Bronchus fibroblast of lung (primary cell): ENCODE measurements at places on chromosomes 1 and 21. TPM values are rescaled to one million over a fixed set of nuclear protein-coding genes. Genes with fewer than 3 reads are reported as not detected.

Gene MAP10
- total RNA-seq = 1.9 and 2.2 TPM in 2 replicates

Gene PRPF38B
- total RNA-seq = 8.9 and 9.9 TPM in 2 replicates

Gene HSD11B1
- total RNA-seq = 16.6 and 20.5 TPM in 2 replicates

Gene COL8A2
- 1.3 TPM in 2 replicates for total RNA-seq

Gene HLX
- 8.9 and 10.6 TPM in 2 replicates for total RNA-seq

Gene ADORA3
- total RNA-seq = not detected in 2 replicates

Gene EXTL1
- total RNA-seq = 0.30 and 0.34 TPM in 2 replicates

Gene LAPTM5
- total RNA-seq = not detected in 2 replicates

Gene ITLN1
- total RNA-seq = not detected in 2 replicates

Gene HFM1
- 0.34 and 1.0 TPM in 2 replicates for total RNA-seq

Gene NPPA
- not detected in 2 replicates for total RNA-seq

Gene FABP3
- total RNA-seq = 209 and 250 TPM in 2 replicates

Gene RPE65
- not detected in 2 replicates for total RNA-seq

Gene LCE2A
- not detected in 2 replicates for total RNA-seq

Gene CD84
- total RNA-seq = not detected in 2 replicates

Gene RNU1-1
- under 0.01 TPM in 1 of 2 replicates, not detected in the other for total RNA-seq

Gene RNF186
- not detected in 2 replicates for total RNA-seq

Gene SERPINC1
- 0.15 TPM in 1 of 2 replicates, not detected in the other for total RNA-seq

Gene SAMSN1
- total RNA-seq = not detected in 2 replicates

Gene NUDT4B
- 10.3 and 11.0 TPM in 2 replicates for total RNA-seq

Gene EPHA2
- 27.9 and 29.8 TPM in 2 replicates for total RNA-seq

Gene MRPS21
- total RNA-seq = 74.6 and 85.2 TPM in 2 replicates

Gene GPX7
- total RNA-seq = 52.2 and 55.5 TPM in 2 replicates

Gene S100A14
- total RNA-seq = 0.34 TPM in 1 of 2 replicates, not detected in the other

Gene OR10J1
- not detected in 2 replicates for total RNA-seq

Gene PLA2G2F
- not detected in 2 replicates for total RNA-seq

Gene ALDH4A1
- 8.2 and 15.3 TPM in 2 replicates for total RNA-seq

Gene MTR
- 11.3 and 12.6 TPM in 2 replicates for total RNA-seq

Gene ITLN2
- total RNA-seq = not detected in 2 replicates

Gene MIGA1
- total RNA-seq = 5.5 and 7.1 TPM in 2 replicates

Gene VSIG8
- not detected in 2 replicates for total RNA-seq

Gene AMY2B
- 0.50 and 1.6 TPM in 2 replicates for total RNA-seq

Gene KLF17
- under 0.01 TPM in 2 replicates for total RNA-seq

Gene KCNN3
- total RNA-seq = not detected in 2 replicates

Gene PIGK
- 23.6 and 32.1 TPM in 2 replicates for total RNA-seq

Gene C1orf116
- total RNA-seq = under 0.01 and 0.15 TPM in 2 replicates

Gene CHODL
- 0.15 TPM in 1 of 2 replicates, not detected in the other for total RNA-seq

Gene SEMA4A
- 0.67 and 0.74 TPM in 2 replicates for total RNA-seq

Gene LEPR
- 7.1 and 9.1 TPM in 2 replicates for total RNA-seq

Gene CLCNKB
- under 0.01 TPM in 1 of 2 replicates, not detected in the other for total RNA-seq

Gene FAM229A
- total RNA-seq = 1.0 and 1.9 TPM in 2 replicates

Gene CFAP74
- not detected in 2 replicates for total RNA-seq

Gene PDC
- not detected in 2 replicates for total RNA-seq

Gene KCNA2
- not detected in 2 replicates for total RNA-seq

Gene ZFP69B
- total RNA-seq = 2.5 TPM in 2 replicates
